GDM1 (cell line): ENCODE measurements at places on chromosomes 7 and 10.

- DNase-seq, result no peak
Measured at GRCh38 chr10:2658780-2659179, 408.6 kb upstream of the PFKP start.

DNA sequence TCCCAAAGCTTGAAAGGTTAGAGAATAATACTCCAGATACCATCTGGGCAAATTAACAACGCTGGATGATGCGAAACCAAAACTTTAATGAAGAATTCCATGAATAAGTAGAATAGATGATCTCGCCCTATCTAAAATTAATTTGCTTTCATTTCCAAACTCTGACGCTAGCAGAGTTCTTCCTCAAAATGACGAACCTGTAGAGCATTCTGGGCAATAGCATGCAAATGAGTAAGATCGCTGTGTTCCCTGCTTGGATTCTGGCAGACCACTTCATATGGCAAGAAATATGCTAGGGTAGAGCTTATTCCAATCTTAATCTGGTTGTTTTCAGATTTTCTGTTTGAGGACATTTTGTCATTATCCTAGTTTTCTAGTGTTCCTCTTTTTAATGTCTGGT, 36.1 kb upstream of the SMNDC1 start:
- DNase-seq, result no peak

- no peak for DNase-seq
Measured at GRCh38 chr7:148625342-148625741, 34.8 kb downstream of the C7orf33 start.

GRCh38 chr7:78578686-78579085, 780.1 kb downstream of the PHTF2 start:
- DNase-seq, result no peak

DNA sequence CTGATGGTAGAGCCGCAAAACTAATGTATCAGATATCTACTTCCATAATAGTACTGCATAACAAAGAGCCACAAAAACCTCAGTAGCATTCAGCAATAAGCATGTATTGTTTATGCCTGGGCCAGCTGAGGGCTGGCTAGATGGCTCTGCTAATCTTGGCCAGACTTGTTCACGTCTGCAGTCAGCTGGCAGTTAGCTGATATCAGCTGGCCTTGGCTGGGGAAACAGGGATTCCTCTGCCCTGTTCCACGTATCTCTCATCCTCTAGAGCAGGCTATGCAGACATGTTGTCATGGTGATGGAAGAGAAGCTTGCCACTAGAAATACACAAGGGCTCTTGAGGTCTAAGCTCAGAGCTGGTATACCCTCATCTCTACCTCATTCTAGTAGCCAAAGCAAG, 62.9 kb downstream of the GRM8 start:
- no peak for DNase-seq

DNA sequence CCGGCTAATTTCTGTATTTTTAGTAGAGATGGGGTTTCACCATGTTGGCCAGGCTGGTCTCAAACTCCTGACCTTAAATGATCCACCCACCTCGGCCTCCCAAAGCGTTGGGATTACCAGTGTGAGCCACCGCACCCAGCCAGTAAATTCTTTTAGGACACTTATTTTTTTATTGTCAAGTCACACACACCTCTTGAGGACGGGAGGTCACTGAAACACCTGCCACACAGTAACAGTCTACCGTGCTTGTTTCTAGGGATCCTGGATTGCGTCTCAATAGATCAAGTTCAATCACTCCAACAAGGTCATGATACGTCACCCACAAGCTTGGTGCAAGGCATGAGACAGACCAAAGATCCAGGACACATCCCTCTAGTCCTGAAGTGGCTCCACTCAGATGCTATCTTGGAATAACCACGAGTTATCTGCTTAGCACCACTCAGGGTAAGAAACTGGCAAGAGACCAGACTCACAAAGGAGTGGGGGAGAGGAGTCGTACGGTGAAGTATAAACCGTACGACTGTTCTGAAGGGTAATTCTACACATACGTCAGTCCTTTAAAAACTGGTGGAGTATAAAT, 58.9 kb upstream of the NCAPG2 start:
- no peak for DNase-seq

DNA sequence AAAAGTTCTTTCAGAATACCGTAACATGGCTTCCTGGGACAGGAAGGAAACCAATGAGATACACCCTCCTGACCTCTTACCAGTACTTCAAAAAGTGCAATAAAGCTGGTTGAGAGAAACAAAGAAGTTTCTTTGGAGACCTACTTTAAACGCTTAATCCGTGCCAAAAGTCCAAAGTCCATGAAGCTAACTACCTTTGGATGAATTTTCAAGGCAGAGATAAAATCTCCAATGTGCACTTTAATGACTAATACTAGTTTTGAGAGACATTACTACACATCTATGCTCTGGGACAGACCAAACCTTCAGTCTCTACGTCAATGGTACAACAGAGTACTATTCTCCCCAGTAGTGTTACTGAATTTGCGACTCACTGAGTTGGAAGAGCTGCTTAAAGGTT, 46.1 kb downstream of the UBE2H start:
- no peak for DNase-seq

DNA sequence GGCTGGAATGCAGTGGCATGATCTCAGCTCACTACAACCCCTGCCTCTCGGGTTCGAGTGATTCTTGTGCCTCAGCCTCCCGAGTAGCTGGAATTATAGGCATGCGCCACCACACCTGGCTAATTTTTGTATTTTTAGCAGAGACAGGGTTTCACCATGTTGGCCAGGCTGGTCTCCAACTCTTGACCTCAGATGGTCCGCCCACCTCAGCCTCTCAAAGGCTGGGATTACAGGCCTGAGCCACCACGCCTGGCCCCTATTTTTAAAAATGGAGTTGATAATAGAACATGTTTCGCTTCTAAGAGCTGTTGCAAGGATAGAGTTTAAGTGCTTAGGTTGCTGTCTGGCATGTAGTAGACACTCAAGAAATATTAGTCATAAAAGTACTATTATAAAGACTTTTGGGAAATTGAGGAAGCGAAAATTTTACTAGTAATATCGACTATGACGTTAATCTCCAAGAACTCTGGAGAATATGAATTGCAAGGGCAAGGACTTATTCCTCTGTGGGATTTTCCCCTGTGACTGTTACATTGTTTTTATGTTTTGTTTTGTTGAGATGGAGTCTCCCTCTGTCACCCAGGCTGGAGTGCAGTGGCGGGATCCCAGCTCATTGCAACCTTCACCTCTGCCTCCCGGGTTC, 7.9 kb downstream of the GTF2I start:
- DNase-seq, result no peak

DNA sequence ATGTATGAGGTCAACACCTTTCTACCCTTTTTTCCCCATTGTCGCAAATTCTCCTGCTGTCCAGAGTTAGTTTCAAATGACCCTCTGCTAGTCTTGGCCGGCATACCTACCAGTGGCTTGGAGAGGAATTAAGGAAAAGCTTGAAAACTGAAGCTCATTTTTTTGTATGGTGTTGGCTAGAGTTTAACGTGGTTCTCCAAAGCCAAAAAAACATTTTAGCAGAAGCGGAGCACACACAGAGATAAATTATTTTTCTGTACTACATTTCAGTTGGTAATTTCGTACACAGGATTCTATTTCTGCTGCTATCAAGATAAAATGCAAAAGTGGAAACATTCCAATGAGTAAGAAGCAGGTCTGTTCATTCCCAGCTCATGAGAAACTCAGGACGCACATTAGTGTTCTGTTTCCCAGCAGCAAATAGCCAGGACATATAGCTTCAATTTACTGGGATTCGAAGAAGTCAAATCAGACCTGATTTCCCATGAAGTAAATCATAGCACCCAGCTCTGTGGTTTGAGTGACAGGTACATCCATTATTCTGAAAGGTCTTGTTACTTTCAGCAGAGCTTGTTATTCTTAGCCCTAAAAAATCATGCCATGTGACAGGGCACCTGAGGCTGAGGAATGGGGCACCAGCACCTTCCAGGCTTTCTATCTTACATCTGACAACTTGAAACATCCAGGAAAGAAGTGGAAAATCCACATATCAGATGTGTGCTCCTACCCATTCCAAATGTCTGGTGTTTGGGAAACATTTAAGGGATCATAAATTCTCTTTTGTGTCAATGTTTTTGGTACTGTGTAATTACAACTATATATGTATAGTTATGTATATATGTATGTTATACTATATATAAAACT, 215.9 kb upstream of the C7orf33 start:
- DNase-seq, result no peak

DNA sequence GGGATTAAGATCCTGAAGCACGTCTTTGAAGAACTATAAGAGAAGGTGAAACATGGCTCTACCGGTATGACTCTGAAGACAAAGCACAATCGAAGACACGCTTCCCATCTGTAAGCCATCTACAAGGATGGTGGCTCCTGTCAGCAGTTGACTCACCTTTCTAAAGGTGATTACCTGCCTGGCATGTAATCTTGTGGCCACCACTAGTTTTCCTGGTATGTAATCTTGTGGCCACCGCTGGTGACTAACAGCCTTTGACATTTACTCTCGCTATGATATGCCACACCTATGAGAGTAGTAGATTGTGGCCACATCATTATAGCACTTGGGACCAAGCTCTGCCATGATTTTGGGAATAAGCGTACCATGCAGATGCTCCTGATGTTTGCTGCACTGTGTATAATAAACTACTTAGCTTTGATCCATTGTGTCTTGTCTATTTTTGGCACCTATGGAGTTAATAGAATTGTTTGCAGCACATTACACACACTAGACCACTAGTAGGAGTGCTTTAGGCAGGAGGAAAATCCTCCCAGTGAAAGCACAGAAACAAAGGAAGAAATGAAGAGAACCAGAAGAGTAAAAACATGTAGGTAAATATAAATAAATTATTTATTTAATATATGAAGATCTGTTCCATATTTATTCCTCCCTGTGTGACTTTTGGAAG, 59.8 kb downstream of the VAX1 start:
- no peak for DNase-seq

DNA sequence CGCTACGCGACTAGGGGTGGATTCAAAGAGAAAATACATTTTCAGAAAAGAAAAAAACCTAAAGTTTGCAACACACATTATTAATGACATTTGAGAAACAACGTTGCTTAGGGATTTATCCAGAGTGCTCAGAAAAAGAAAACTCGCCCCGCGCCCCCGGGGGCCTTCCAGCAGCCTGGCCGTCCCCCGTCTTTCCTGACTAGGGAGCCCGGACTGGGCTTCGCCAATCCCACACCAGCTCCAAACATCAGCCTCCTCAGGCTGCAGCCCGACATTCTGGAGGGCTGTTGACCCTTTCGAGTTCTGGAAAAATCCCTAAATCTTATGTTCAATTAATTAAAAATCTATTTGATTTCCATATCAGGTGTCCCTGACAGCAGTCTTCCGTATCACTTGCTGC, 48.6 kb downstream of the CLEC2L start:
- no peak for DNase-seq

GRCh38 chr7:100778061-100778621, 44.7 kb downstream of the ZAN start:
- DNase-seq, result no peak

DNA sequence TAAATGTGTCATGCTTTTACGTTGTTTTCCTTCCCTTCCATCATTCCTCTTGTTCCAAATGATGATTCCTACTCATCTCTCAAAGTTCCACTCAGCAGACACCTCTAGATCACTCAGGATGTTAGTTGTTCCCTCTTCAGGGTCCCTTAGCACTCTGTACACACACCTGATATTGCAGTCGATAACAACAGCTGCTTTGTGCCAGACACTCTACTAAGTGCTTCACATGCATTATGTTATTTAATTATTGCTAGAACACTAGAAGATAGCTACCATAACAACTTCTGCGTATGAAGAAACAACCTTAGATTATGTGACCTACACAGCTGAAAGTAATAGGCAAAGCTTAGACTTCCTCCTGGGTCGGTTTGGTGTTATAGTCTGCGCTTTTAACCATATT, 29.6 kb downstream of the PCBD1 start:
- no peak for DNase-seq

DNA sequence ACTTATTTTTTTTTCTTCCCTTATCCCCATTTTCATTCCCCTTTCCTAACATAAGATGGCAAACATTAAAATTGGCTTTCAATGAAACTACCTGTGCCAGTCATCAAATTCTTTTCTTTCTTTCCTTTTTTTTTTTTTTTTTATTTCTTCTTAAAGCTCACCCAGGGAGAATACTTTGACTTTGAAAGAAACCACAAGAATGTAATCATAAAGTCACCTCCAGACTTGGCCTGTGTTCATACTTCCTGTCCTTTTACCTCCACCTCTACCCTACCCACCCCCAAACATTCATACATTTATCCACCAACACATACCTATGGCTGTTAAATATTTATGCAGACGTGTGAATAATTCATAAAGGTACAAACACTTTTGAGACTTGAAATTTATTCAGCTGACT, 254.6 kb downstream of the SLC25A13 start:
- no peak for DNase-seq

- DNase-seq, result no peak
Measured at GRCh38 chr7:156461881-156462665, 178.5 kb upstream of the RNF32 start.

DNA sequence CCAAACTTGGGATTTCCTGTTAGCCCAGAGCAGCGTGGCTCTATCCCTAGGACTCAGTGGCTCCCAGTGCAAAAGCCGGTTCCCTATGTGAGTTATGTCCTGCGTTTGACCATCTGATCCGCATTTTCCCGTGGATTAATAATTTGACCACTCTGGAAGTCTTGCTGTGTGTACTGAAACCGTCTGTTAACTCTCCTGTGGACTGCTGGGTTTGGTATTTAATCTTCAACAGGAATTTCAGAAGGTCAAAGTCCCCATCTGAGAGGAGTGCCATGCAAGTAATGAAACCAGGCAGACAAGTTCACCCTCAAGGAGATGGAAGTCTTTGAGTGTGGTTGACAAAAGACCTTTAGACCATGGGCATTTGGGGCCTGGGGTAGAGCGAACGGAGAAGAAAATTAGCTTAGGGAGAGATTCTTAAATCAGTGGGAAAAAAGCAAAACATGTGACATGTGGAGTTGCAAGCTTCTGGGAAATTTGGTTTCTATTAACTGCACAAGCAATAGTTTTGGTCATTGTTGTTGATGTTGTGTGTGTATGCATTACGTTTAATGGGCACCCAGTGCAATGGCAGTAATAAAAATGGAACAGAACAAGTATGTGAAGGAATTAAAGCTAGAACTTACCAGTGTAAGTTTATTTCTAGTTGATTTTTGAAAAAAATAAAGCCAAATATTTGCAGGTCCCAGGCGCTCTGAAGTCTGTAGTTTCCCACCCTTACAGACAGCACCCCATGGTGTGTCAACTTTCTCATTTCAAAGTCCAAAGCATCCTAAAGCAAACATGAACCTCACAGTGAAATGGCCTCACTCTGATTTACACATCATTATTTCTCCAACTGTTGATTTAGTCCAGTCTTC, 38.2 kb downstream of the LYZL1 start:
- DNase-seq, result no peak

DNA sequence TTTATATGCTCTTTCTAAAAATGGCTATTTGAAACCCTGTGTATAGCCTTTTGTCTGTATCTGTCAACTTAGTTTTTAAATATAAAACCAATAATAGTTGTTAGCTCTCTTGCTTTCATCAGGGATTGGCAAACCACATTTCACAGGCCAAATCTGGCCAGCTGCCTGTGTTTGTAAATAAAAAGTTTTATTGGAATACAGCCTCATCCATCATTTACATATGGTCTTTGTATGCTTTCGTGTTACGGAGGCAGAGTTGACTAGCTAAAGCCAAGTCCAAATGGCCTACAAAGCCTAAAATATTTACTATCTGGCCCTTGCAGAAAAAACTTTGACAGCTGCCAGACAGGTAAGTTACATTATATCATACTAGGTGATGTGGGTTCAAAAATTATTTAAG, 235.0 kb downstream of the BICC1 start:
- no peak for DNase-seq
